Umbilical cord (tissue), 2 donors: ENCODE measurements at places on chromosomes 12 and 14.

- DNase-seq, result no peak
Measured at GRCh38 chr12:65715961-65716360, 108.3 kb upstream of the HMGA2 start.

GRCh38 chr12:116630762-116631161 is 71.6 kb downstream of the MAP1LC3B2 start:
- peak; percentile 26 for DNase-seq

GRCh38 chr12:91959220-91959619 is 186.4 kb downstream of the BTG1 start:
- no peak for DNase-seq

DNA sequence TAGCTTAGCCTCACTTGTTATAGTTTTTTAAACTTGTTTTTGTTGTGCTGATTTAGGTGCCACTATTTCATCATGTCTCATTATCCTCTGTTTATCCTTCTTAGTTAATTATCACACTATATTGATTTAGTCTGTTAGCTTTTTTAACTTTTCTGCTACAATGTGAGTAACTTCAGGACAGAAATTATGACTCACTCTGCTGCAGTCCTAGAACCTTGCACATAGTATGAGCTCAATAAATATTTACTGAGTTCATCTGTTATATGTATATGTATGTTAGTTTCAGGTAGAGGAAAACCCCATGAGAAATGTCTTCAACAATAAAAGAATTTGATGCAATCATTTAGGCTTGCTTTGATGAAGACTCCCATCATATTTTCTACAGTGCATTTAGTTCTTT is 224.3 kb upstream of the NAV3 start:
- DNase-seq, result no peak

DNA sequence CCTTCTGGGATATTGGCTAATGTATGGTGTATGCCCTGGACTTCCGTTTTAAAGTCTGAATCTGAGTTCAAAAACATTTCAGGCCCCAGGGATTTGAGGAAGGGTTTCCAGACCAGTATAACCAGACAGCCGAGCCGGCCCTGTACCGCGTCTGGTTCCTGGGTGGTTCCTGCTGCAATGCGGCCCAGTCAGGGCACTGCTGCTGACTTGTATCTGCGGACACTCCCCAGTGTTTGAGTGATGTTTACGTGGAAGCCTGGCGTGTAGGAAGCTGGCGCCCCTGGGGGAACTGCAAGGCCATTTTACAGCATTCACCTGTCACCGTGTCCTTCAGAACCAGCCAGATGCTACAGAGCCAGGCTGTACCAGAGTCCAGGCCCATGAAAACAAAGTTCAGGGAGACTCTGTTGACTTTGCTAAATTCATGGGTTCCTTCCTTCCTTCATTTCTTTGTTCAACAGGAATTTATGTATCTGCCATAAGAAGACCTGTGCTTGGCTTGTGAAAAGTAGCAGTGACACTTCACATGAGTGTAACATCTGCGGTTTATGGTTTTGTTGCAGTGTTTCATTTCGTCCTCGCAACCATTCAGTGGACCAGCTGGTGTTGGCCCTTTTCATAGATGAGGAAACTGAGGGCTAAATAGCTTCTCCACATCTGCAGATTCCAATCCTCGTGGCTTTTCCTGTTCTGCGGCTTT is 16.8 kb downstream of the EML1 start:
- DNase-seq, result peak; percentile 89

DNA sequence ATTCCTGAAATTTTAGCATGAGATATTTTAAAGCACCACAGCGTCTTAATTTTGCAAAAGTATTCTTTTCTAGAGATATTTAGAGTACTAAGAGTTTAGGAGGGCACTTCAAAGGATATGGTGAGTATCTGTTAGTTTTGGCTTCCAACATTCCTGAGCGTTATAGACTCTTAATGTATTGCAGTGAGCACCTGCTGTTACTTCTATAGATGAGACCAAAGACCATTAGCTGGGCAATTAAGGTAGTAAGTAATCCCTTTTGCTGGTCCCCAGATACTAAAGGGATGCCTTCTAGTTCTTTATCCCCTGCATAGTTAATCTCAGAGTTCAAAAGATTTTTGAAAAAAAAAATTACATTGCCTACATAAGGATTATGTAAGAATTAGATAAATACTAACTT is 975.6 kb downstream of the GALC start:
- no peak for DNase-seq

- no peak for DNase-seq
Measured at GRCh38 chr14:97390096-97390724, 593.0 kb downstream of the VRK1 start.

- DNase-seq, result no peak
Measured at GRCh38 chr12:119687879-119688278, 19.9 kb downstream of the PRKAB1 start.

DNA sequence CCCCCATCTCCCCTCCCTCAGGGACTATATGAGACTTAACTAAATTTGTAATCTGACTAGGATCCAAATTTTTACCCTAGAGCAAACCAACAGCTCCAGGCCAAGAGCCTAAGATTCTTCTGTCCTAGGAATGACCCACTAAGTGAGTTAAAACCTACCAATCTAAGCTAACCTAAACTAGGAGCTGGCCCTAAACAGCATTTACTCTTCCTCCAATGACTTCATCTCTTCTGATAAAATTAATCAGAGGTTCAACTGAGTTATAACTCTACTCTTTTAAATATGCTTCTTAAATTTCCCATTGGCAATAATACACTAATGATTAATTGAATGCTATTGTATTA is 39.9 kb upstream of the TMPO start:
- DNase-seq, result no peak

GRCh38 chr12:29439506-29439905 is 58.0 kb downstream of the OVCH1 start:
- no peak for DNase-seq

DNA sequence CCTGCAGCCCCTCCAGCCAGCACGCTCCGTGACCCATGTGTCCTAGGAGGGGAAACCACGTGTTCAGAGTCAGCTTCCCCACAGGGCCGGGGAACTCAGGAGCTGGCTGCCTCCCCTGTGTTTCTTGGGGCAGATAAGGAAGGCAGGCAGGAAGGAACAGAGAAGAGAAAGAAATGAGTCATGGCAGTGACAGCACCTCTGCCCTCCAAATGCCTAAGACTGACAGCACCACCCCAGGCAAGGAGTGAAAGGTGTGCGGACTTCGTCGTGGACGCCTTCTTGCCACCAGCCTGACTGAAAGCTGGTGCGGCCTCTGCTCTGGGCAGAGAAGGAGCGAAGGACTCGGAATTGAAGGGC is 167.0 kb upstream of the FKBP4 start:
- DNase-seq, result no peak

DNA sequence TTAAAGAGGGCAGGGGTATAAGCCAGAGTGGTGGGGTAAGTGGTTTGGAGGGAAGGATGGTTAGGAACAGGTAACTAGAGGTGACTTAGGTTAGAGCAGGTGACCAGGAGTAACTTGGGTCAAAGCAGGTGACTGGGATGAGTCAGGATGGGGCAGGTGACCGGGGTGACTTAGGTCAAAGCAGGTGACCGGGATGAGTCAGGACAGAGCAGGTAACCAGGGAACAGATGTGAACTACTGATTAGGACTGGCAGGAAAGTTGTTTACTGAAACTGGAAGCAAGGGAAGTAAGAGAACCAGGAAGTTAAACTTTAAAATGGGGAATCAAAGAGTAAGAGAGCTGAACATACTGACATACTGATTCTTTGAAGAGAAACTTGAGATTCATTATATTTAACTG is 57.4 kb downstream of the FSCB start:
- no peak for DNase-seq

DNA sequence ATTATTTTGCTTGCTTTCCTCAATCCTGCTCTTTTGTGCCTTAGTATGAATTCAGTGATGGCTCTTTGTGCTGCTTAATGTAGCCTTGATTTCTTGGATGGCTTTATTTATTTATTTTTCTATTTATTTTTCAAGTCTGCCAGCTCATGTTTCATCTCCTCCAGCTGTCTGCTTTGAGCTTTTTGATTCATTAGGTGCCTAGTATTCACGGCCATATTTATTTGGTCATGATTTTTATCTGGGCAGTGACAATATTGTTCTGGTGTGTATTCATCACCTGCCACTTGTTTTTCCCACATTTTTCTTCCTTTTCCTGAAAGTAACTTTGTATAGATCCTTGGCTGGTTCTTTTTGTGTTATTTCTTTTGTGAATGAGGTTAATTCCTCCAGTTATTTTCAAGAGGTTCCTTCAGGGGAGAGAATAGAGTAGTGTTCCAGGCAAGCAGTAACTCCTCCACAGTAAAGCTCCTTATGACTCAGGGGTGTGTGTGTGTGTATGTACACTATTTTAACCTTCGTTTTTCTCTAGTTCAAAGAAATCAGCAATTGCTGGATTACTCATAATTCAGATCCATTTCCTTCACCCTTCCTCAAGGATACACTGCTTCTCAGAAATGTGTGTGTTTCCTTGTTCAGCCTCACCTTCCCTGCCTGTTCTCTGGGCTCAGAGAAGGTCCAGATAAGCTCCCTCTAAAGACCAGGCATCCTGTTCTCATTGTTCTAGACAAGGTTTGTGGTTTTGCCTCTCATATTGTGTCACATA is 51.6 kb upstream of the PMCH start:
- no peak for DNase-seq

GRCh38 chr12:131675126-131676080 is 35.5 kb upstream of the SFSWAP start:
- DNase-seq, result no peak

GRCh38 chr12:46480724-46481123 is 108.2 kb upstream of the SLC38A2 start:
- no peak for DNase-seq

DNA sequence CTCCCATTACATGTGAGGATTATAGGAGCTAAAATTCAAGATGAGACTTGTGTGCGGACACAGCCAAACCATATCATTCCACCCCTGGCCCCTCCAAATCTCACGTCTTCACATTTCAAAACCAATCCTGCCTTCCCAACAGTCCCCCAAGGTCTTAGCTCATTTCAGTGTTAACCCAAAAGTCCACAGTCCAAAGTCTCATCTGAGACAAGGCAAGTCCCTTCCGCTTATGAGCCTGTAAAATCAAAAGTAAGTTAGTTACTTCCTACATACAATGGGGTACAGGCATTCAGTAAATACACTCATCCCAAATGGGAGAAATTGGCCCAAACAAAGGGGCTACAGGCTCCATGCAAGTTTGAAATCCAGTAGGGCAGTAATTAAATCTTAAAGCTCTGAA is 76.1 kb downstream of the CRADD start:
- no peak for DNase-seq

DNA sequence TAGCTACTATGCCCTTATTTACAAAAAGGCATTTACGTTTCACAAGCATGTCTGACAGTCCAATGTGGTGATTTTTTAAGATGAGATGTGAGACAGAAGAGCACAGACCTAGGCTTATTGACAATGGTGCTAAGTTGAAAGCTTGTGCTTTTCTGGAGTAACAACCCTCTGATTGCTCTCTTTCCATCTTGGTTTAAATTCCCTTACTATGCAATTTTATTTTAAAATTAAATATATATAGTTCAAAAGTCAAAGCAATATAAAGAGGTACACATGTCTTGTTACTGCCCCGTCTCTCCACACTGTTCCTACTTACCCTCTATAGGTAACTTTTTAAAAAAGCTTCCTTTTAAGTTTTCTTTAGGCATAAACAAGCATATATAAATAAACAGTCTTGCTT is 39.4 kb upstream of the BBS10 start:
- no peak for DNase-seq

DNA sequence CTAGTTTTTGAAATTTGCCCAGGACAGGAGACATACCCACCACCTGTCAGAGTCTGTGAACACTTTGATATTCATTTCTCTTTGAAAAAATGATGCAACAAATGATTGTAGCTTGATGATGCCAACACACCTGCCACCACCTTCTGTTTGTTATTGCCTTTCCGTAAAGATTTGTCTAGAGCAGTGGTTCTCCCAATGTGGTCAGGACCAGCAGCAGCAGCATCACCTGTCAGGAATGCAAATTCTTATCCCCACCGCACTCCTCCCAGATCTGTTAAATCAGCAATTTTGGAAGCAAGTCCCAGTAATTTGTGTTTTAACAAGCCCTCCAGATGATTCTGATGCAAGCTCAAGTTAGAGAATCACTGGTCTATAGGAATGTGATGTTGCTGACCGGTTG is 9.9 kb downstream of the CCDC175 start:
- no peak for DNase-seq

- DNase-seq, result no peak
Measured at GRCh38 chr12:130994821-130995375, 41.2 kb downstream of the ADGRD1 start.

DNA sequence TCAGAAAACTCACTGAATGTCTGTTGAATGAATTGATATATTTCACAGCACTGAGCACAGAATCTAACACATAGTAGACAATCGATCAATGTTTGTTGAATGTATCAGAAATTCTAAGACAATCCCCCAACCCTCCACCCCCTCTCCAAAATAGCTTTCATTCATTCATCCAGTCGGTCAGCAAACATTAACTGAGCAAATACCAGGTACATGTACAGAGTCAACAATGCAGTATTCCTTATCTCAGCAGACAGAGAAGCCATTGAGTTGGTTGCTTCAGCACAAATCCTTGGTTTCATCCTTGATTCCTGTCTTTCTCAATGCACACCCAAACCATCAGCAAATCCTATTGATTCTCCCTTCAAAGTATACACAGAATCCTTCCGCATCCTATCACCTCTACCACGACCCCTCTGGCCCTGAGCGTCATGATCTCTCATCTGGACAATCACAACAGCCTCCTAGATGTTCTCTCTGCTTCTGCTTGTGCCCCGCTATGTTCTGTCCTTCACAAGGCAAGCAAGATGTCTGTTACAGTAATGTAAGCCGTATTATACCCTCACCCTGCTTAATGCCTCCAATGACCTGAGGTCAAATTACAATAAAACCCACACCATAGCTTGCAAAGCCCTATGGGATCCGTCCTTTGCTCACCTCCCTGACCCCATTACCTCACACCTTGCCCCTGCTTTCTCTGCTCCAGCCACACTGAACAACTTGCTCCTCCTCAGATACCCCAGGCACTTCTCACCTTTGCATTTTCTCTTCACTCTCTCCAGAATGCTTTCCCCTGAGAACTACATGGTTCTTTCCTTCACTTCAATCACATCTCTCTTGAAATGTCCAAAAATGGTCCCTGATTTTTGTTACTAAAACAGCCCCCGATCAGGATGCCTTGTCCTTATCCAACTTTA is 738.1 kb upstream of the TBX3 start:
- no peak for DNase-seq

- no peak for DNase-seq
Measured at GRCh38 chr12:76074701-76075336, 9.7 kb downstream of the NAP1L1 start.

DNA sequence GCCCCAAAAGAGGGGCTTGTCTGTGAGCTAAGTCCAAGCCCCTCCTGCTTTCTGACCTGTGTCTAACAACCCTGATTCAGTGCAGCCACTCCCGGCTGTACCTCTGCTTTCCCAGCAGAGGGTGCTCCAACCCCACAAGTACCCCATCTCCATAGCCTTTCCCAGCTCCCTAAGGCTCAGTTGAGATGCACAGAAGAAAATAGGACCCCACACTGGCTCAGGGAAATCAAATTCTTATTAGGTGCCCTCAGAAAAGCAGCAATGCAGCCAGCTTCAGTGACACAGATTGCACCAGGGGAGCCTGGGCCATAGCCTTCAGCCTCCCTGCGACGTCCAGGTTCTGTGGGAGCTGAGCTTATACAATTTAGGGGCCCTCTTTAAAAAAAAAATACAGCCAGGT is 49.9 kb downstream of the LRRC74A start:
- peak; percentile 69 for DNase-seq

GRCh38 chr14:23147676-23148075 is 28.6 kb upstream of the CEBPE start:
- DNase-seq, result peak; percentile 57
